ENCODE measurements at places on chromosomes 2 and 18. TPM values are rescaled to one million over a fixed set of nuclear protein-coding genes. Genes with fewer than 3 reads are reported as not detected.
A peak's percentile ranks its signal among the peaks of the same experiment; 100 is the strongest.

GRCh38 chr18:68548904-68549870, 165.7 kb downstream of the TMX3 start:
- H3K27ac ChIP-seq, result no peak overlapping the region
- no peaks in the 10 kb centered on the region for H3K4me1 ChIP-seq
- no peaks in the 10 kb centered on the region for H3K36me3 ChIP-seq
- H3K27me3 ChIP-seq, result no peaks in the 10 kb centered on the region
- no peak overlapping the region for H3K4me3 ChIP-seq
- no peak for DNase-seq

DNA sequence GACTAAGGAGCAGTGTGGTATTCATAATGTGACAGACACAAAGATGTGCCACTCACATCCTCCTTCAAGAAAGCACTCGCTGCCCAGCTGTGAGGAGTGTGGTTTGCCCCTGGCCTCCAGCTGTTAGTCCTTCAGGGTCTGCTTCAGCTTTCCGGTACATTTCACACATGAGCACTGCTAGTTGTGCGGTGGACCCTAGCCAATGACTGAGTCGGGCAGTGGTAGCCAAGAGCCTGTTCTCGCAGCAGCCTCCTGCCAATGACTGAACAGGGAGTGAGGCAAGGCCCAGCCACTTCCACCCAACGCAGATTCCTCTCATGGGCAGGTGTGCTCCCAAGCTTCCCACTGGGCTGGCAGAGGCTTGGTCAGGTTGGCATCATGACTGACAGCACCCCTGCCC, 254.3 kb downstream of the RBM43 start:
- no peaks in the 10 kb centered on the region for H3K4me1 ChIP-seq
- no peaks in the 10 kb centered on the region for H3K27me3 ChIP-seq
- H3K27ac ChIP-seq, result no peak overlapping the region
- no peaks in the 10 kb centered on the region for H3K36me3 ChIP-seq

DNA sequence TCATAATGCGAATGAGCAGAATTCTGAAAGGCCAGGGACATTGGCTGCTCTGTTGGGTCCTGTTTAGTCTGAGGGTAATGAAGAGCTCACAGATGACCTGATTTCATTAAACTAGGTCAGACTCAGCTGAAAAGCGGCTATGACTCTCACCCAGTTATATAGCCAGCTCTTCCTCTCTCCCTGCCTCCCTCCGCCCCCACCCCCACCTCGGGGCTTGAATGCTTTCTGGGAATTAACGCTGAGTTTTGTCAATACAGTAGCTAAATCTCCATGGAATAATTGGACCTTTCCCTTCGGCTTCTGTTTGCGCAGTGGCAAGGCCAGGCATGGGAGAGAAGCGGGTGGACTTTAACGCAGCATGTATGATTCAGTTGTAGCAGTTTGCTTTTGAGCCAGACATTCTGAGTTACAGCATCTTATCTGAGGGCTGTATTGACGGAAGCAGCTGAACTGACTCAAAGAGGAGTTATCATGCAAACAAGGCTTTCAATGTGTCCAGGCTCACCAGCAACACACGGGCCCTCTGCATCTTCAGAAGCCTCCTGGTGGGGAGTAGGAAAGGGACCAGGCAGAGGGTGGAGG, 110.6 kb downstream of the MYCN start:
- H3K4me1 ChIP-seq, result no peaks in the 10 kb centered on the region
- no peak for DNase-seq
- no peak overlapping the region for H3K4me3 ChIP-seq

DNA sequence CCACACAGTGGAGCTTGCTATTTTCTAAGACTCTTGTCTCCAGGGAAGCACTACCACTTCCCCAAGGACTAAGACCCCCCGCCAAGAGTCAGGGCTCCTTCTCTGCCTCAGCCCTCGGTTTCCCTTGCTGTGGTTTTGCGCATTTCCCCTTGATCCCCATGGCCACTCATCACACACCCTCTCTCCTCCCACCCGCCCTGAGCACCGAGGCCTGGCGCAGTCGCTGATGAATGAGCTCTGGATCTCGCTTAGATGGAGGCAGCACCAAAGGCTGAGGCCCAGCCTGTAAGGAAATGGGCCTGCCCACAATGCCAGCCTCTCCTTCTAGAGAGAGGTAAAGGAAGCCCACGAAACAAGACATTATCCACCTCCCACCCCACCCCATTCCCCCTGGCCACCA, 96.9 kb downstream of the TNS1 start:
- no peak overlapping the region for H3K4me3 ChIP-seq
- peak overlapping the region; percentile 74 for H3K27ac ChIP-seq
- peaks cover 92% of the 10 kb centered on the region for H3K4me1 ChIP-seq
- no peaks in the 10 kb centered on the region for H3K36me3 ChIP-seq

DNA sequence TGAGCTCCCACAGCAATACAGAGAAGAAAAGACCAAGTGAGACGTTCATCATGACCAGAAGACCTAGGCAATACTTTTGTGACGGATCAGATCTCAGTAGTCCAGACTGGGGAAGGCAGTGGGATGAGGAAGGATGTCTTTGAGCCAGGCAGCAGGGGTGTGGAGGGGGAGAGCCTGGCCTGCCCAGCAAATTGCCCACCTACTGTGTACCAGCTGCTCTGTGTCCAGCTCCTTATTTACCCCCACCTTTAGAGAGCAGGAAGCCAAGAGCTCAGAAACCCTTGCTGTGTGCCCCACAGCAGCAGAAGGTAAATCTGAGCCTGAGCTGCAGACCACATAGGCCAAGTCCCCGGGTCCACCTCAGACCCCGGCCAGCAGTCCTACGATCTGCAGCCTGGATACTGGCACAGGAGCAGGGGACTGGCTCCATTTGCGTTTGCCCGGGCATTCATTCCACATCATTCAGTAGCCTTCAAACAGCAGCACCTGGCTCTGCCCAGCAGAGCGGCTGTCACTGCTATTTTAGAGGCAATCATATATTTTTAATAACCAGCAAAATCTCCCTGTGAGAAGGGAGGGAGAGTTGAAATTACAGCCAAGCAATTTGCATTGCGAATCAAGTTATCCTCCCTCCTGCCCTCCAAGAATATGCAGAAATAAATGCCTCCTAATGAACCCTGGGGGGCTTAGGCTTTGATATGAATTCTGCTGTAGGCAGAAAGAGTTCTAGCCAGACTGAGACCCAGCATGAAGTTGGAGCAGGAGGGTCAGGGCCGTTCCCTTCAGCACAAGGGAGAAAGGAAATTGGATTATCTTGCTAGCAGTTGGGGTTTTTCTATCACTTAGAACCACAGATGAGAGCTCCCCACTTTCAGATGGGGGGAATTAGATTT, 110.0 kb upstream of the FZD7 start:
- no peak overlapping the region for H3K4me3 ChIP-seq
- no peaks in the 10 kb centered on the region for H3K36me3 ChIP-seq
- H3K4me1 ChIP-seq, result no peaks in the 10 kb centered on the region

RAPGEF4 gene
- 5.2 TPM for total RNA-seq

- H3K27ac ChIP-seq, result no peak overlapping the region
- H3K36me3 ChIP-seq, result no peaks in the 10 kb centered on the region
- DNase-seq, result peak; percentile 19
- H3K4me1 ChIP-seq, result no peaks in the 10 kb centered on the region
- no peak overlapping the region for H3K4me3 ChIP-seq
Measured at GRCh38 chr2:226699321-226699720, 100.3 kb downstream of the IRS1 start.
